ENCODE measurements at places on chromosomes 7 and 10.

- peak; percentile 83 for DNase-seq
Observed at GRCh38 chr10:14926722-14927416, 27.0 kb downstream of the DCLRE1C start.

- DNase-seq = no peak
Observed at GRCh38 chr7:75536940-75537538, 44.9 kb downstream of the SPDYE5 start.

- peak; percentile 65 for DNase-seq
Observed at GRCh38 chr10:451021-451471, 238.4 kb downstream of the DIP2C start.

GRCh38 chr7:139829025-139829774 lies at the start of gene TBXAS1:
TBXAS1 (plus strand) TSS chr7:139829264; CDS start chr7:139829391, 127 bp downstream.
- no peak for DNase-seq

DNA sequence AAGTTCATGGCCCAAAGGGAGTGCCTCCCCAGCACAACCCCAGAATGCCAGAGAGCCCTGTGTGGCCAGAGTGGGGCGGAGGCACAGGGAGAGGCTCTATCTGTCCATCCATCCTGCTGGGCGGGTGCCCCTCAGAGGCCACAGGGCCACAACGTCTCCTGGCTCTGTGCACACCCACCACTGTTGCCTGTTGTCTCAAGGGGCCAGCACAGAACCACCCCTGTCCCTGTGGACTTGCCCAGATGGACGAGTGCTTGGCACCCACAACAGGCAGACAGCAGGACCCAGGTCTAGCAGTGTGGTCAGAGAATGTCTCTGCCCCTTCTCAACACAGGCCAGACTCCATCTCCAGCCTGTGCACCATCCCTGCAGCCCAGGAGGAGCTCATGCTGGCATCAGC lies 92.8 kb downstream of the PAXIP1 start:
- no peak for DNase-seq

- no peak for DNase-seq
Observed at GRCh38 chr7:26989897-26990670, 105.7 kb downstream of the HOXA1 start.

GRCh38 chr7:125136341-125136740 lies 206.7 kb upstream of the POT1 start:
- no peak for DNase-seq

DNA sequence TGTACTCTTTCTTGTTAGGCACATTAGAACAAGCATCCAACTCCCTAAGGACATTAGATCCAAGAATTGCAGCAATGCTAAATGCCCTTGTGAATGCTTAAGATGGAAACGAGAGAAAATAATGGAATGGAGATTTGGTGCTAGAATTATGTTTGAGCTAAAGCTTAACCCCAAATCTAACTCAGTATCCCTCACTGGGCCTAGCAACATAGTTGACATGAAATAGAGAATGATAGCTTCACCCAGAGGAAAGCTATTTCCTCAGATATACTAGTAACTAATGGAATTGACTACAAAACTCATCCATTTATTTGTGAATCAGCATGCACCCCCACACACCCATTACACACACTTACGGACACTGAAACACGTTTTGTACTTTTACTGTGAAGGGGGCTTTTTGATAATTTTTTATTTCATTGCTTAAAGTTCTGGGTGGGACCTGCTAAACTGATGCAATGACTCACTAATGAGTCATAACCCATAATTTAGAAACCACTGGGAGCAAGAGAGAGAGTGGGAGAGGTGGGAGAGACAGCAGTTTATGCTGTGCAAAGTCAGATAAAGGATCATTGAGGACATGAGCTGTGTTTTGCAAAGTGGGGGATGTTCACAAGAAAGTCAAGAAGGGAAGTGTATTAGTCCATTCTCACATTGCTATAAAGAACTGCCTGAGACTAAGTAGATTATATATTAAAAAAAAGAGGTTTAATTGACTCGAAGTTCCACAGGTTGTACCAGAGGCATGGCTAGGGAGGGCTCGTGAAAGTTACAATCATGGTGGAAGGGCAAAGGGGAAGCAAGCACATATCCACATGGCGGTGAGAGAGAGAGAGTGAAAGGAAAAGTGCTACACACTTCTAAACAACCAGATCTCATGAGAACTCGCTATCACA lies 382.7 kb downstream of the SFMBT2 start:
- DNase-seq = no peak

DNA sequence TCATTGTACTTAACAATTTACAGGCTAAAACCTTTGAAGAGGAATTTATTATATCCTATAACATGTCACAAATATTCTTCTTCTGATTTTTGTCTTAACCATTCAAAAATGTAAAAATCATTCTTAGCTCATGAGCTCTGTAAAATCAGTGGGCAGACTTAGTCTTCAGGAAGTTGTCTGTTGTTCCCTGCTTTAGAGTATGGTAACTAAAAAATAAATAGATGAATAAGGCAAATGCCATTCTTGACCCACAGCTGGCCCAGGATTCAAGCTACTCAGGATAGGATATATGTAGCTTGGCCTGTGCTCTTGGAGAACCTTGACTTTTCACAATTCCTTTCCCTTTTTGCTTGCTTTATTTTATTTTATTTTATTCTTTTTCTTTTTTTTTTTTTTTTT lies 51.5 kb downstream of the LRRC4 start:
- no peak for DNase-seq

DNA sequence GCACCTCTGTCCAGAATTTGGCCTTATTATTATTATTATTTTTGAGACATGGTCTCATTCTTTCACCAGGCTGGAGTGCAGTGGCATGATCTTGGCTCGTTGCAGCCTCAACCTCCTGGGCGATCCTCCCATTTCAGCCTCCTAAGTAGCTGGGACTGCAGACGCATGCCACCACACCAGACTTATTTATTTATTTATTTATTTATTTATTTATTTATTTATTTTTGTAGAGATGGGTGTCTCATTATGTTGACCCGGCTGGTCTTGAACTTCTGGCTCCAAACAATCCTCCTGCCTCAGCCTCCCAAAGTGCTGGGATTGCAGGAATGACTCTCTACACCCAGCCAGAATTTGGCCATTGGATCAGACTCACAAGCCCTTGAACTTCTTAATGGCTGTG lies 6.4 kb downstream of the BLNK start:
- no peak for DNase-seq

GRCh38 chr10:78537018-78537417 lies 503.4 kb downstream of the RPS24 start:
- no peak for DNase-seq

DNA sequence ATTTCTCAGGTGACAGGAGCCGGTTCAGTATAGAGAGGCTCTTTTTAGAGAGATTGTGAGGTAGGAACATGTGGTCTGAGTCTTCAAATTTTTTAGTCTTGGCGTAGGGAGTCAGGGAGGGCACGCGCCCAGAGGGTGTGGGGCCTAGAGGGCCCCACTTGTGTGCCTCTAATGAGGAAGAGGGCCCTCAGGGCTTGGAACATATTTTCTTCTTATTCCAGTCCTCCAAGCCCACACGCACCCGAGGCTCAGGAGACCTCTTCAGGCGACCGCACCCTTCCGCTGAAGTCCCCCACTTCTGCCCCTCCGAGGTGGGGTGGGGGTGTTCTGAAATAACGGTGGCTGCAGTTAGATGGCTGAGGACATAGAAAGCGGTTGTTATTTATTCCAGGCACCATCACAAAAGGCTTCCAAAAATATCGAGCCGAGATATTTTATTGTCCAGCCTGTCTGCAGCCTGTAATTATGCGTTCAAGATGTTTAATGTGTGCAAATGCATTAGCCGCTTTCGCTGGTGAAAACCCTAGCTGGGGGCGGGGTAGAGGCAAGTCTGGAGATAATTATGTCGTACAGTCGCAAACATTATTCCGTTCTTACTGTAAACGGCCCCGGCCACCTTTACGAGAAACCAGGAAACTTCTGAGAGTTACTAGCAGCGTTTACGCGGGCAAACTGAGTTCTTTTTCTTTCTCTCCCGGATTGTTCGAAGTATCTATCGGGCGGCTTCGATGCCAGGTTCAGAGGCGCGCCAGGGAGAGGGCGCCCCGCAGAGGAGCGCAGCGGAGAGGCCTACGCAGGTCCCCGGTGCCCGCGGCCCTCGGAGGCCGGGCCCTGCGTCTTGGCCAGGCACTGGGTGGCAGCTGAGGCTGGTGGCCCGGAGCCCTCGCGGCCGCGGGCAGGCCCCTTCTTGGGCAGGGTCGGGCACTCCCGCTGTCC lies 12.9 kb upstream of the HOXA13 start:
- DNase-seq = no peak

- no peak for DNase-seq
Observed at GRCh38 chr7:23377134-23377533, 78.0 kb downstream of the MALSU1 start.

GRCh38 chr10:22531441-22531840 lies 182.9 kb downstream of the PIP4K2A start:
- no peak for DNase-seq

- no peak for DNase-seq
Observed at GRCh38 chr7:32164341-32164996, 94.3 kb upstream of the PDE1C start.

GRCh38 chr7:32605032-32605431 lies 109.7 kb downstream of the AVL9 start:
- DNase-seq = no peak

DNA sequence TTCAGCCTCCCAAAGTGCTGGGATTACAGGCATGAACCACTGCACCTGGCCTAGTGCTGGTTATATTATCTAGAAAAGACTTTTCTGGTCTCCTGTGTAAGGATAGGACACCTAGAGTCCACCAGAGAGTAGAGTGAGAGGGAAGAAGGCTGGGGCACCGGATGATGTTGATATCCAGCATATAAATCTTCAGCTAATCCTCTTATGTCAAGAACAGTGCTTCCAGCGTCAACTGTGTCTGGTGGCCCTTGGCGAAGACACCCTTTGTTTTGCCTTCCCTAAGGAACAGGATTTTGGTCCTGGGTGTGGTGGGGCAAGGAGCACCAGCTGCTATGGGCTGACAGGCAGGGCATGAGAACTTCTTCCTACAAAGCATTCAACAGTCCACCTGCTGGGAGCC lies 16.3 kb upstream of the INMT start:
- DNase-seq = no peak

GRCh38 chr10:123144697-123145541 lies 3.0 kb upstream of the HMX2 start:
- DNase-seq = peak; percentile 46

- no peak for DNase-seq
Observed at GRCh38 chr10:128657548-128657947, 531.3 kb upstream of the MKI67 start.

DNA sequence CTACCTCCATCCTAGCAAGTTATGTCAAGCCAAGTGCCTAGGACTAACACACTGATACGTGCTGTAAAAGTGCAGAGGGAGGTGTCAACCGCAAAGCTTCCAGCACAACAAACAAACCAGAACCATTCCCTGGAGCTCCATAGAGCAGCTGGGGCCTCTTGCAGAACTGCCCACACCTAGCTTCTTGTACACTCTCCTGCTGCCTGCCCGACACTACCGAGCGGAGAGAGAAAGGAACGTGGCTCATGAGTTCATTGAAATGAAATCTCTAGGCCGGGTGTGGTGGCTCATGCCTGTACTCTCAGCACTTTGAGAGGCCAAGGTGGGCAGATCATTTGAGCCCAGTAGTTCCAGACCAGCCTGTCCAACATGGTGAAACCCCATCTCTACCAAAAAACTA lies 73.5 kb downstream of the MKI67 start:
- DNase-seq = no peak

DNA sequence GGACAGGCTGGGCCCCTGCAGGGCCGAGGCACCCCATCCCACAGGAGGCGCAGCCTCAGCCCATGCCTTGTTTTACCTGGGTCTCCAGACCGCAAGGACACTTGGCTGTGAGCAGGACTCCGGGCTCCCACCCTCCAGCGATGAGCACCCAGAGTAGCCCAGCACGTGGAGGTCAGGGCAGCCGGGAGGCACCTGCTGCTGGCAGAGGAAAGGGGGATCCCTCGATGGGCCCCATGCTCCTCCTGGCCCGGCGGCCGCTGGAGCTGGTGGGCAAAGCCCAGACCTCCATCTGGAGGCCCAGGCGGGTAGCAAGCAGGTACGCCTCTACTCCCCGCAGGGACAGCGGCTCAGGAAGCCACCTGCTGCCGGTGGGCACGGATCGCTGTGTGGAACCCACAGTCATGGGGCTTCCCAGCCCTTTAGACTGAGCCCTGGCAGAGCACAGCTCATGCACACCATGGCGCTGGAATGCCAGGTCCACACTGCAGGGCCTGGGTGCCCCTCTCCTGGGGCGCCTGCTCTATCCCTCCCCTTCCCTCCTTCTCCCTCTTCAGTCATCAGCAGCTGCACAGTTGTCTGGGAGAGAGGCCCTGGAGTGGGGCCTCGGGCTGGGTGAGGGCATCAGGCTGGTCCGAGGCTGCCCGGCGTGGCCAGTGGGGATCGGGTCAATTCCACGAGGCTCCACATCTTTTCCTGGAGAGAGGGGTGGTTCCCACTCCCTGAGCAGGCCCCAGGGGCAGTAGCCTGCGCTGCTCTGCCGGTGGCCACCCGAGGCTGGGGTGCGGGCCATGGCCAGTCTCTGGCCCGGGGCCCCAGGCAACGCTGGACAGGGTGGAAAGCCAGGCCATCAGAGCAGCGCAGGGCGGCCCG lies 65.7 kb downstream of the PWWP2B start:
- no peak for DNase-seq

All from GM13976 (cell line).